Activated CD4-positive, alpha-beta T cell treated with anti-CD3 and anti-CD28 coated beads for 24 hours (primary cell): ENCODE measurements at places on chromosomes 2 and 18.

DNA sequence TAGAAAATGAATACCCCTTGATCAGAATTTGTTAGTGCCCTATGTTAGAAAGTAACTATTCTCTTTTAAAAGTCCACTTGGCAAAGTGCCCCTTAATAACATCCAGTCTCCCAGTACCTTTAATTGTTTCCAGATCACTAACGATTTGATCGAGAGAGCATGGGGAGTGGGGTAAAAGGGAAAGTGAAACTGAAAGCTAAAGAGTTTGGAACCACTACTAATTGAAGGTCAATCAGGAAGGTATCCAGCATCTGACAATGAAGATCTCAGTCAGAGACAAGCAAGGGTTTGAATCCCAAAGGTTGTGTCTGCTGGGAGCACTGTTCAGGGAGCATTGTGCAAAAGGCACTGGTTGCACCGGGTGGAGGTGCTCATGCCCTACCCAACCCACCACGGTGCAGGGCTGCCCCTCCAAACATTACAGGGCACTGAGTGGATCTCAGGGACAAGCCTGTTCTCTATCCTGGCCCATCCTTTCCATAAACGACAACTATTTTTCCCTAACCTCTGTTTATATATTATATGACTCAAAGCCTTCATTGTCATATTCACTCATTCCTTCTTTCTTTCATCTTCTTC, 14.6 kb upstream of the RIT2 start:
- no peak for DNase-seq

DNA sequence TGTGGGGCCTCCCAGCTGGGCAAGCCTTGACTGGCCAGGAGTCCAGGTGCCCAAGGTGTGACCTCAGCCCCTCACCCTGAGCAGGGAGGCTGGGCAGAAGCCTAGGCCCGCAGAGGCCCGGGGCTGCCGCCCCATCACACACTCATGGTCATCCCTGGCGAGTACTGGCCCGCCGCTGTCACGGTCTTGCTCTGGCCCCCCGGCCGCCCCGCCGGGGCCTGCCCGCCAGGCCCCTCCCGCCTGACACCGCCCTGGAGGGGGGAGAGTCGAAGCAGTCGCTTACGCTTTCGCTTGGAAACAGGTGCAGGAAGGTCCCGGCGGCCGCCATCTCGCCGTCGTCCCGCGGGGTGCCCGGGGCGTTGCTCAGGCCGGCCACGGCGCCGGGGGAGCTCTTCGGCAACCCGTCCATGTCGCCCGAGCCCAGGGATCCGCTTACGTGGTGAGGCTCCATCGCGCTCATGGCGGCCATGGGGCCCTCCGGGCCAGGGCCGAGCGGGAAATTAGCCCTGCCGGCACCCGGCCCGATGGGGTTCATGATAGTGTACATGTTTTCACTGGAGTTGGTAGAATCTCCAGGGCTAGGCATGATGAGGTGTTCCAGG, 26.6 kb upstream of the ANKRD62 start:
- no peak for DNase-seq

- no peak for DNase-seq
These were observed 1.3 kb downstream of the RAB10 start for GRCh38 chr2:26035090-26035743.

DNA sequence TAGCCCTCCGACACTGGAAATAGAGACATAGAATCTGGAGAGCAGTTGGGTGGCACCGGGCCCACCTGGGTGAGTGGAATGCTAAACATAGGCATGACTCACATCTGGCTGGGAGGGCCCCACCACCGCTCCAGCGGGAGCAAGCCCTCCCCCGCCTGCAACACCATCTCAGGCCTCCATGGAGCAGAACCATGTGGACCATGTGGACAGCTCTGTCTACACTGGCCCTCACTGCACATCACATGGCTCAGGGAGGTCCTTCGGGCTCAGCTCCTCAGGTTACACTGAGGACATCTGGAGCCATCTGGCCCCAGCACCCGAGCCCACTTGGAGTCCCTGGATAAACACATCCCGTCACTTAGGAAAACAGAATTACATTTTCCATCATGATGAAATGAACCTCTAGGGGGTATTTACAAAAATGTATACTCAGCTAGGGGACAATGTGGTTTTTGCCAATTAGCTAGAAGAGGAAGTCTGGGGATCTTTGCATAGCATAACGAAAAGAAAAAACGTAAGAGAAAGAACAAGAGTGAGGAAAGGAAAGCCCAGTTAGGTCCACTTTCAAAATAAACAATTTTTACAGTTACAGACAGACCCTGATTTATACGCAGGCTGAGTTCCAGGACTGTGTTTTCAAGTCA, 30.7 kb upstream of the MLPH start:
- DNase-seq = no peak

DNA sequence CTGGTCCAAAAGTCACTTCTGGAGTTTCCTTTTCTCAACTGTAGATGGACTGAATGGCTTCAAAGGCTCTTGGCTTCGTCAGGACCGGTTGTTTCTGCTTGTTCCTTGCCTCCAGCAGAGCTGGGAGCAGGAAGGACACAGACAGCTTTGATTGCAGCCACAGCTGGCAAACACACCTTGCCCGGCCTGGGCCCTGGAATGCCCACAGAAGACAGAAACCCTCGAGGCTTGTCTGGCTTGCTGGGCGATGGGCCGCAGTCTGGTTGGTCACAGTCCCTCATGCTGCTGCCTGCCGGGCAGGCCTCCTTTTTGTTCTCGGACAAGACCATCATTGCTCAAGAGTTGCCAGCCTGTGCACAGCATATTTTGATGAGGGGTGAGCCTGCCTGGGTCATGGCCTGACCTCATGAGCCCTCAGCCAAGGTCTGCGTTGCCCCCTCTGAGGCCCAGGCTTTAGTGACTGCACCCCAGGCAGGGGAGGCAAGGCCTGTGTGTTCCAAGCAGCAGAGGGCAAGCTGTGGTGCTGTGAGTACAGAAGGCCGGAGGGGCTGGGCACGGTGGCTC, 37.8 kb downstream of the ATP6V1C2 start:
- no peak for DNase-seq

- no peak for DNase-seq
These were observed 70.2 kb downstream of the HRH4 start for GRCh38 chr18:24530630-24531111.

GRCh38 chr2:47057687-47058002, 97.5 kb downstream of the STPG4 start:
- DNase-seq = no peak

- DNase-seq = no peak
These were observed 184.5 kb upstream of the LRP1B start for GRCh38 chr2:142315346-142315745.

- no peak for DNase-seq
These were observed 12.0 kb upstream of the DARS1 start for GRCh38 chr2:135997380-135997779.

DNA sequence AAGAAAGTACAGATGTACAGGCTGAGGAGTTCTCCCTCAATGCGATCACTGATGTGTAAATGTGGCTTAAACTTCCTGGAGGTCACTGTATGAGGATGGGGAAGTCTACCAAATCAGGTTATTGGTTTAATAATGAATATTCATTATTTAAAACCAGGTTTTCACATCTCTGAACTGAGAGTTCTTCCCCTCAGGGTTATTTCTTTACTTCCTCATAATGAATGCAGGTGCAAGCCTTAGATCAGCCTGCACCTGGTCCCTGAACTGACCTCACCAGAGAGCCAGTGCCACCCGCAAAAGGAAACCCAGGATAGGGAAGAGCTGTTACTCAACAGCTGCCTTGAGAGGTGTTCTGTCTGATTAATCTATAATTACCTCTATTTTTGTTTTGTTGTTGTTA, 369.0 kb downstream of the EPHA4 start:
- DNase-seq = no peak

GRCh38 chr2:95372216-95372829, 30.2 kb upstream of the FAHD2A start:
- DNase-seq = no peak

- DNase-seq = no peak
These were observed 45.4 kb upstream of the FAHD2A start for GRCh38 chr2:95356821-95357700.

DNA sequence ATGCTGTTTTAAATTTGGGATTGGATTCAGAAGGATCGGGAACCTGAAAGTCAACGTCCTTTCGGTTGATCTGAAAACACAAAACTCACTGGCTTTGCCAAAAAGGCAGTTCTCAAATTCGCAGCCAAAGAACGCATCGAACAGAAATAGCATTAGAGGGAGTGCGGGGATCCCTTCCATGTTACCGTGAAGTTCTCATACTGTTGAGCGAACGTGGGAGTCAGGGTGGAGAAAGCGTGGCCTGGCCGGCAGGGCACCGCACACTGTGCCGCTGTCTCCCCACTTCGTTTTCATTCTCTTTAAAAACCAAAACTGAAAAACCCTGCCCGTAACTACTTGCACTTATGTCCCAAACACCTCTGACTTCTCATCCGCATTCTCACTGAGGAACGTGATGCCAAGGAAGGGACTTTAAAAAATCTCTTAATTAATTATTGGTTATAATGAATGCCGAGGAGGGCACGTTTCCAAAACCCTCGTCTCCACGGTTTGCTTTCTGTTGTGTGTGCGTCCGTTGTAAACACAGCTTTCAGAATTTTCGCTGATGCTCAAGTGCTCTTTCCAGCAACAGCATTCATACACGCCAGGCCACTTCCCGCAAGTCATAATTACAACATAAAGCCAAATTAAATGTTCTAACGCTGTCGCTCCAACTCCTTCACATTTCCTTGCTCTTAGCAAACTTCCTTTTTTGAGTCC, 60.9 kb upstream of the TWIST2 start:
- DNase-seq = no peak

GRCh38 chr2:88658881-88659537, 31.7 kb upstream of the EIF2AK3 start:
- DNase-seq = no peak

DNA sequence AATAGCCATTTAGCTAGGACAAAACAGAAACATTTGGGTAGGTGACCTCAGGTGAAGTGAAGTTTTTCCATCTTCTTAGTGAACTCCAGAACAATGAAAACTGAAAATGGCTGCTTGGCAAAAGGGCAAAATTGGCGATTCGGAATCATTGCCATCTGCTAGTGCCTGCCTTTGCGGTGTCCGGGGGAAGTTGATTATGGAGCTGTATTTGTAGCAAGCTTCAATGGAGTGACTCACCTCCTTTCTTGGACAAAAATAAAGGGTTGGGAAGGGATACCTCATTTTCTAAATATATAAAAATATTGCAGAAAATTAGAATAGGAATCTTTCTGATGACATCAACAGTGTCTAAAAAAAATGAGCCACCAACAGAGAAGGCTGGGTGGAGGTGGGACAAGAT, 460.5 kb downstream of the TGIF1 start:
- DNase-seq = no peak

- DNase-seq = no peak
These were observed 28.4 kb downstream of the TGIF1 start for GRCh38 chr18:3478262-3478978.

GRCh38 chr2:234898534-234899053, 53.2 kb upstream of the SH3BP4 start:
- no peak for DNase-seq

- no peak for DNase-seq
These were observed 8.1 kb downstream of the NCK2 start for GRCh38 chr2:105752691-105753358.

GRCh38 chr18:32868406-32868805, 95.6 kb upstream of the KLHL14 start:
- no peak for DNase-seq

GRCh38 chr2:202102425-202103000, 29.5 kb downstream of the KIAA2012 start:
- DNase-seq = no peak

GRCh38 chr18:50836521-50836957, 16.7 kb upstream of the MRO start:
- no peak for DNase-seq

GRCh38 chr2:104769096-104769495, 84.8 kb upstream of the POU3F3 start:
- no peak for DNase-seq

GRCh38 chr2:47719099-47719498, 63.8 kb upstream of the MSH6 start:
- DNase-seq = no peak

DNA sequence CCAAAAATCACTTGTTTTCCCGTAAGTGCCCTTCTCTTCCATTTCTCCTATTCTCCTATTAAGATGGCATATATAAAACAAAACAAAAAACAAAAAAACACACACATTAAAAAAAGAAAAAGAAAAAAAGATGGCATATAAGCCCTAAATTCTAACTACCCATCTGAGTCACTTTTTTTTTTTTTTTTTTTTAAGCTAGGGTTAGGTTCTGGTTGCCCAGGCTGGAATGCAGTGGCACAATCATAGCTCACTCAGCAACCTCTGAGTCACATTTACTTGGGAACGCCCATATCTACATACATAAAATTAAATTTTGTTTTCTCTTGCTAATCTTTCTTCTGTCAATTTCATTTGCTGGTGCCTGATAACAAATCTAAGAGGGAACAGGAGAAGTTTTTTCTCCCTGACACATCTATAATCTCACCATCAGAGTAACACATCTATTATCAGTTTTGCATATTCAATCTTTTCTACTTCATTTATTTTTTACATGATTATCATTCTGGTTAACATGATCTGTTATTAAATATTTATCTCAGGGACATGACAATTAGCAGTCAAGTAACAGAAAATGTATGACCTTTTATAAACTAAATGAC, 52.1 kb downstream of the EEF1B2 start:
- no peak for DNase-seq

- DNase-seq = no peak
These were observed 137.5 kb downstream of the NDUFA10 start for GRCh38 chr2:239887604-239888003.

DNA sequence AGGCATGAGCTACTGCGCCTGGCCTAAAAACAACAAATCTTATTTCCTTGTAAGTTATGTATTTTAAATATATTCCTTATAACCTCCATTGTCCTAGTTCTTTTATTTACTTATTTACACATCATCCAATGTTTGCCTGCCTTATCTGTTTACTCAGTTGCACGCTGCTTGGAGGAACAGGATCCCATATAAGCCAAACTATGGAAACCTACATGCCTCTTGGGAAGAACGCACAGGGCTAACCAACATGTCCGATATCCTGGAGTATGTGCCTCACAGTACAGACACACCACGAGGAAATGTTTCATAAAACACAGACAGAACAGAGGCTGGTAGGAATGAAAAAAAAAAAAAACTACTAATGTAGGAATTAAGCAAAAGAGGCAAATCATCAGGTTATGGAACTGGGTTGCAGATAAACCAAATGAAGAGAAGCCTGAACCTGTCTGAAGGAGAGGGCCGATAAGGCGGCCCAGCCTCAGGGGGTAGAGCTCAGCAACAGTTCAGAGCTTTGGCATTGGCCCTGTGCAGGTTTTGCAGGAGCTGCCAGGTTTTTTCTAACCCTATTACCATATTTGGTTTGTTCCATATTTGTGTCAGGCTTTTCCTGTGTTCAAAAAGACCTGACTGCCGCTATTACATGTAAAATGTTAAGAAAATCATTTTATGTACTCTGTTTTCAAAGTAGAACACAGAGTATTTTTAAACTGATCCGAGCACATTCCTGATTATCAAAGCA, 19.9 kb upstream of the SP3 start:
- DNase-seq = no peak

DNA sequence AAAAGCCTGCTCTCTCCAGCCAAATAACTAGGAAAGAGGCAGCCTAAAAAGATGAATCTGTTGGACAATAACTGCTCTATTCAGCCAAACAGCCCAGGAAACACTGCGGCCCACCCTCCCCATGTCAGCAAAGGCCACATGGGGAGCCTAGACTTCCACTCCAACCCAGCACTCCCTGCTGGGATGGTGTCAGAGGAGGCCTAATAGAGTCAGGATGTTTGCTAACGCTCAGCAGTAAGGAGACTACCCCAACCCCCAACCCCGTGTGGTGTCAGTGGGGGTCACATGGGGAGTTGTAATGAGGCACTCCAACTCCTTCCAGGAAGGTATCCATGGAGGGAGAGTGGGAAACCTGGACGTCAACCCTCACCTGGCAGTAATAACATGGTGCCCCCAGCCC, 41.6 kb downstream of the ZBTB7C start:
- DNase-seq = no peak

GRCh38 chr2:239360421-239361310, 40.2 kb downstream of the HDAC4 start:
- no peak for DNase-seq
